Lung (tissue), 17 donors: ENCODE measurements at places on chromosomes 7 and 10. TPM values are rescaled to one million over a fixed set of nuclear protein-coding genes. Genes with fewer than 3 reads are reported as not detected.

Gene RAMP3
- total RNA-seq: 47.3 TPM

Gene ZNF804B
- total RNA-seq: not detected

Gene PURB
- 22.5 TPM for total RNA-seq

Gene AOC1
- 0.92 TPM for total RNA-seq

DNA sequence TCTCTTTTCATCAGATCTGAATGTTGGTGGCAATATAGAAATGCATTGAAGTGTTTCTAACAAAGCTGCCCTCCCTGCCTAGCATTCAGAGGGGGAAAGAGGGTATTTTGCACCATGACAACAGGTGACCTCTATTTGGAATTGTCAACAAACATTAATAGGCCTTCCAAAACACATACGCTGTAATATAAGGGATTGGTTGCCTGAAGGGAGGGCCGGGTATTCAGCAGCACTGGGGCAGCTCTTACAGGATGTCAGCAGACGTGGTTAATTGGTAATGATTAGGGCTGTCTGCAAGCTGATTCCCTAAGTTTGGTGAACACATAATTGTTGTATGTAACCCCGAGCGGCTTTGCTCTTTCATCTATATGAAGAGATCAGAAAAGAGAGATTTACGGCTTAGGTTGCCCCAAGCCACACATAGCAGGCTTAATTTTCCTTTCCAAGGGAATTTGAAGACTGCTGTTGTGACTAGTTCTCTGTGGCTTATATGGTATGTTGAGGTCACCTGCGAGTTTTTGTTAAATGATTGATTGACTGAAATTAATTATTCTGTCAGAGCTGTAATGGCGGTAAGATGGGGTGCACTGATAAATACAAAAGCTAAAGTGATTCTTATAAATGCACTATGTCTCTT is 759.3 kb downstream of the LRMDA start:
- no peak overlapping the region for H3K4me3 ChIP-seq
- no peak for DNase-seq
- peaks cover 1% of the 10 kb centered on the region for H3K4me1 ChIP-seq
- no peaks in the 10 kb centered on the region for H3K36me3 ChIP-seq

- no peaks in the 10 kb centered on the region for H3K27me3 ChIP-seq
- H3K4me3 ChIP-seq: no peak overlapping the region
- peak overlapping the region; percentile 98 for H3K27ac ChIP-seq
- DNase-seq: peak; percentile 41
- H3K36me3 ChIP-seq: no peaks in the 10 kb centered on the region
These were observed 74.1 kb downstream of the TACC2 start for GRCh38 chr10:122062831-122063674.

GRCh38 chr10:92567952-92568600 is 5.8 kb downstream of the IDE start:
- H3K27me3 ChIP-seq: no peaks in the 10 kb centered on the region
- no peaks in the 10 kb centered on the region for H3K36me3 ChIP-seq
- no peak overlapping the region for H3K4me3 ChIP-seq

- no peak overlapping the region for H3K4me3 ChIP-seq
- H3K27ac ChIP-seq: no peak overlapping the region
- H3K36me3 ChIP-seq: no peaks in the 10 kb centered on the region
- no peak for DNase-seq
These were observed 14.4 kb upstream of the STK17A start for GRCh38 chr7:43568529-43568928.

GRCh38 chr7:37728747-37729146 is 45.2 kb downstream of the GPR141 start:
- H3K27ac ChIP-seq: no peak overlapping the region
- peaks cover 39% of the 10 kb centered on the region for H3K4me1 ChIP-seq
- H3K36me3 ChIP-seq: no peaks in the 10 kb centered on the region
- H3K27me3 ChIP-seq: no peaks in the 10 kb centered on the region

GRCh38 chr10:95525033-95525418 is 36.1 kb downstream of the SORBS1 start:
- H3K36me3 ChIP-seq: no peaks in the 10 kb centered on the region
- no peaks in the 10 kb centered on the region for H3K27me3 ChIP-seq
- DNase-seq: no peak
- H3K27ac ChIP-seq: peak overlapping the region; percentile 30

DNA sequence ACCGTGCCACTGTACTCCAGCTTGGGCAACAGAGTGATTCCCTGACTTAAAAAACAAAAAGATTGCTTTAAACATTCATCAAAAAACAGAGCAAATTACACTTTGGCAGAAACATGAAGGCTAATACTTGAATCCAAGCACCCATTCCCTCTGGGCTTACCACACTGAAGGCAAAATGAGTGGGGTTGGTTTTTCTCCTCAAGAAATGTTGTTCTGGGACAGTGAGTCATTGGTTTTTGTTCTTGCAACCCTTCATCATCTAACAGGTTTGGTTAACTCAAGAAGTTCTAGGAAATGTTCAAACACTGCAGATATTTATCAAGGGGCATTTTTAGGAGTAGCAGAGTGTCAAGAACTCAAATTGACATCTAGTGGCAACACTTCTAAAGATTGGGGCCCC is 60.5 kb downstream of the KIAA1217 start:
- H3K4me3 ChIP-seq: no peak overlapping the region
- H3K36me3 ChIP-seq: no peaks in the 10 kb centered on the region
- no peak overlapping the region for H3K27ac ChIP-seq
- no peak for DNase-seq
- no peaks in the 10 kb centered on the region for H3K4me1 ChIP-seq

GRCh38 chr7:106480161-106480579 is 180.8 kb downstream of the CCDC71L start:
- no peak for DNase-seq
- no peaks in the 10 kb centered on the region for H3K27me3 ChIP-seq
- no peak overlapping the region for H3K27ac ChIP-seq
- H3K36me3 ChIP-seq: no peaks in the 10 kb centered on the region
- no peak overlapping the region for H3K4me3 ChIP-seq
- H3K4me1 ChIP-seq: no peaks in the 10 kb centered on the region

DNA sequence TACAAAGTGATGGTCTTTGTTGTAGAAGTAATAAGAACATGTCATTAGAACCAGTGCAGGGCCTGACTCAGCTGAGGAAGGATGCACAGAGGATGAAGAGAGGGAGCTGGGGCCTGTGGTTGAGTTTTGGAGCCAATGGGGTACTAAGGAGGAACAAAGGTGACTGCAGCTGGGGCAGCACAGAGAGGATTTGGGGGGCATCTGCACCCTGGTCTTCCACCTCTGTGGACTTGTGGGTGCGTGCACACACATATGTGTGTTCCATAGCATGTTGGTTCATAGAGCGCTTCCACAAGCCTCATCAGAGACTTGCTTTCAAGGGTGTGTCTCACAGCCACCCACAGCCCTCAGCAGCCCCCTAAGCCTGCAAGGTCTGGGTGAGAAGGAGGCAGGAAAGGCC is 650.3 kb upstream of the MGMT start:
- no peak overlapping the region for H3K4me3 ChIP-seq
- H3K27ac ChIP-seq: no peak overlapping the region
- peaks cover 26% of the 10 kb centered on the region for H3K4me1 ChIP-seq
- H3K36me3 ChIP-seq: no peaks in the 10 kb centered on the region
- no peak for DNase-seq
